Central memory CD4-positive, alpha-beta T cell (primary cell): ENCODE measurements at places on chromosomes 4 and X.

DNA sequence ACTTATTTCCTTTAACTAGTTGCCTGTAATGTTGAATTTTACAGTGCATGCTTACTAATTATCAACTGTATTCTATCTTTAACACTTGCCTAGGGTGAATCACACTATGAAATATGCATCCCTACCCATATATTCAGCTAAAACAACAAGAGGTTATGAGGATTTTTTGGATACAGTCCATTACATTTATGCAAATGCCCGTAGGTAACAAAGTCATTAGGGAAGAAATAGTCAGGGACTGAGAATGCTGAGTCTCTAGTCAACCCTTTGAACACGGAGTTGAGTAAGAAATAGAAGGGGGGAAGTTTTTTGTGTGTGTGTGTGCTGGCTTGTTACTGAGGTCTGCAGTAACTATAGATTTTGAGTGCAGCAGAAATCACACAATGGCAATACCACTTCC lies 26.1 kb upstream of the CBLL2 start:
- no peak for DNase-seq

- no peak for DNase-seq
Observed at GRCh38 chr4:41360214-41360920, 103.6 kb downstream of the UCHL1 start.

- DNase-seq, result no peak
Observed at GRCh38 chr4:172173206-172173605, 360.0 kb downstream of the GALNTL6 start.

- DNase-seq, result no peak
Observed at GRCh38 chr4:164613792-164614191, 140.1 kb upstream of the SMIM31 start.

GRCh38 chr4:40865696-40866095 lies 115.9 kb downstream of the NSUN7 start:
- no peak for DNase-seq

- no peak for DNase-seq
Observed at GRCh38 chr4:176546975-176547374, 227.2 kb downstream of the SPCS3 start.

DNA sequence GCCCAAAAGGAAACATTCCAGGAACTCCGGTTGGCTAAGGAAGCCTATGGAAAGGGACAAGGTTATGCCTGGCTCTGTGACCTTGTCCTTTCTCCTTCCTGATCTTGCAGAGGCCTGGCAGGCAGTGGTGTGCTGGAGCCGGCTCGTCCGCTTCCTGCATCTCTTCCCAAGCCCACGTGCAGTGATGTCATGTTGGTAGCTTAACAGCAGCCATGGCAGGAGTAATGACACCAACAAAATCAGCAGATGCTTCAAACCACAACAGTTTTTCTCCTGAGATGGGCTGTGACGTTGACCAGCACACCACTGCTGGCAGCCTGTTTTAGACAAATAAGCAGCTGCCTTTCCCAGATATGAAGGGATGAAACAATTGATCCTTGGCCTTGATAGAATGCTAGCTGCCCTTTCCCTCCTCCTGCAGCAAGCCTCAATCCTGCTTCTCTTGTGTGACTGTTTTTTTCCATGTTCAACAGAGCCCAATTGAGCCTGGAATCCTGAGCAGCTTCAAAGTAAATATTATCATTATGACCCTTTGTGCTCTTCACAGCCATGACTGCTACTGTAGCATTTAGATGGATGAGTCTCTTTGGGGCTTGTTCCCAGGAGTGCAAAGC lies 23.4 kb downstream of the SEPTIN6 start:
- DNase-seq, result no peak

DNA sequence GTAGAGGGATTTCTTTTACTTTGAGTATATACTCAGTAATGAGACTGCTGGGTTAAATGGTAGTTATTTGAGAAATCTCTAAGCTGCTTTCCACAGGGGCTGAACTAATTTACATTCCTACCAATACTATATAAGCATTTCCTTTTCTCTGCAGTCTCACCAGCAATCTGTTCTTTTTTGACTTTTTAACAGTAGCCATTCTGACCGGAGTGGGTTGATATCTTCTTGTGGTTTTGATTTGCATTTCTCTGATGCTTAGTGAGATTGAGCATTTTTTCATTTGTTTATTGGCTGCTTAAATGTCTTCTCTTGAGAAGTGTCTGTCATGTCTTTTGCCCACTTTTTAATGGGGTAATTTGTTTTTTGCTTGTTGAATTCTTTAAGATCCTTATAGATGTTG lies 43.3 kb downstream of the SPCS3 start:
- no peak for DNase-seq

- no peak for DNase-seq
Observed at GRCh38 chr4:74331944-74332343, 23.7 kb downstream of the EPGN start.
